Activated T-cell treated with anti-CD3 and anti-CD28 coated beads for 24 hours (primary cell): ENCODE measurements at places on chromosomes 2 and 18.

- DNase-seq, result no peak
Observed at GRCh38 chr2:119333360-119333759, 33.3 kb downstream of the C2orf76 start.

- DNase-seq, result no peak
Observed at GRCh38 chr2:15768142-15768541, 172.2 kb upstream of the MYCN start.

DNA sequence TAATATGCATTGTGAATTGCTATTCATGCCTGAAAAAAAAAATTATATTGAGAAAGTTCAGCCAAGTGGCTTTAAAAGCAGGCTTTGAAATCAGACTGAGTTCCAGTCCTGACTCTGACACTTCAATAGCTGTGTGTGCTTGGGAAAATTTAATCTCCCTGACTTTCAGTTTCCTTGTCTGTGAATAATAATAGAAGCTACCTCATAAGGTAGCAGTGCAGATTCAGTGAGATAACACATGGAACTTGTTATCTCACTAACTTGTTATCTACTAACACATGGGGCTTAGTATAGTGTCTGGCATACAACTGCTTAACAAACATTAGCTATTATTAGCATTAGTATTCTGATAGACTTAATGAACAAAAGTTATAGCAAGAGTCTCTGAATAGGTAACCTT, 14.9 kb downstream of the ALS2 start:
- no peak for DNase-seq

DNA sequence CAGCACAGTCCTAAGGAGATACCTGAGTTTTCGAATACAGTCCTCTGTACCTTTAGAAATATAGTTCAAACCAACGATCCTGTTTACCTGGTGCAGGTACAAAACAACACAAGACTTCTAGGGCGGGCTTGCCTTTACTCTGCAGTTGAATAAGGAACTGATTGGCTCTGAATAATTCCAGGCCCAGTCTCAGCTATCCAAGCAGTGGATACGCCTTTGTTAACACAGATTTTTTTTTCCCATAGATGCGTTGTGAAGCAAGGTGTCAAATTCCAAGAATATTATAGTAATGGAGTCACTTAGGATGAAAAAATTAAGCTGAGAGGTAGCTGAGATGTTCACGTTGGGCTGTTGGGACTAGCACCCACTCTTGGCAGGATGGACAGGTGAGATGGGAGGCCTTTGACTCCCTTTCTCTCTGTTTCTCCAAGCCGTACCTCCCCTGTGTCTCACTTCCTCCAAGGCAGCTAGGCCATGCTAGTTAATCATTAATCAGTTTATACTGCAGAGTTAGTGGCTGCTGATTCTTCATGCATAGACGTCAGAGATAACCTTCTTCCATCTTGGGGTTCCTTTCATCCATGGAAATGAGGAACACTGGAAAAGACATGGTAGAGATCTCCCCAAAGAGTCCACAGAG, 380.8 kb upstream of the ACVR2A start:
- DNase-seq, result no peak
